ENCODE measurements at places on chromosomes 5 and 9.

GRCh38 chr9:72564479-72565281, 43.3 kb downstream of the TMC1 start:
- no peak for DNase-seq

GRCh38 chr5:31811210-31811609, 172.3 kb downstream of the PDZD2 start:
- DNase-seq: no peak

DNA sequence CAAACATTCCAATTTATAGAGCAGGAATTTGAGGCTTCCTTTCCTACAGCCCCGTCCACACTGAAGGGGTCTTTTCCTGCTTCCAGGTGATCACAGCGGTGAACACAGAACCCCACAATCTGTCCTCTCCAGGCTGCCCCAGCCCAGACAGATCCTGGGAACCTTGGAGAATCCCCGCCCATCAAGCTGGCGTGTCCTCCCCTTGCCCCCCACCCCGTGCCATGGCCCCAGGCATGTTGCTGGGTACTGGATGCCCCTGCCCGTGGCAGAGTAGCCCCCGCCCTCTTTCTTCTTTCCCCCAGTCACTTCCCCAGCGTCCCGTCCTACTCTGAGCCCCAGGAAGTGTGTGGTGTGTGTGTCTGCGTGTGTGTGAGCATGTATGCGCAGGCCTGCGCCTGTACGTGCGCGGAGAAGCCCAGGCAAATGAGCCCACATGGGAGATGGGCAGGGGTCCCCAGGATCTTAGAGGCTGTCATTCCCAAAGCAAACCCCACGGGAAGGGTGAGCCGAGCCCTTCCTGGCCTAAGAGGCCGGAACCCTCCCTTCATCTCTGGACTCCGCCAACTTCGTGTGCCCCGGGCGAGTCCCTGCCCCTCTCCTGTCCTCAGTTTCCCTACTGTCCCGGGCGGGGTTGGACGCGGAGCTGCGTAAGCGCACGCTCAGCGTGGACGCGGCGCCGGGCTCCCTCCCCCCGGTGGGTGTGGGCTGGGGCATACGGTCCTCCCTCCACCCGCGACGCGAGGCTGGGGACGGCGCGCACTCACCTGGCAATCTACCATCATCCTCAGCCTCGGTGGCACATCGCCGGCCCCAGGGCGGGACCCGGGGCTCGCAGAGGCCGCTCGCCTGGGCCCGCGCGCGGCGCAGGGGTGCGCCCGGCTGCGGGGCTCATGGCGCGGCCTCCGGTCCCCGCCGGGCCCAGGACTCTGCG, 15.2 kb downstream of the GBGT1 start:
- DNase-seq: no peak

- no peak for DNase-seq
Observed at GRCh38 chr5:142007237-142007544, 5.6 kb downstream of the GNPDA1 start.

DNA sequence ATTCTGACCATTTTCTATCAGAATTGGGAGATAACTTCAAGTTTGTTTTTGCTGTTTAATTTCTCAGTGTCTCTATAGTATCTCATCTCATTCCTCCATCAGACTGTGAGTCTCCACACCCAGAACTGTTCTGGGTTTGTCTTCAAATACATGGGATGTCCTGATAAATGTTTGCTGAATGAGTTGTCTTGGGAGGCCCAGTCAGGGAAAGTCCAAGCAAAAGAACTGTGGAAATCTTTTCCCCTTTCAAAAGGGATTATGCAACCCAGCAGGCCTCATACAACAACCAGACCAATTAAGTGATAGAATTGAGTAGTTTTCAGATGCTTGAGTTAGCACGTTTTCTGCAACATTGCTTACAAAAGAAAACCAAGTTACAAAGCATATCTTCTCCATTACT, 324.4 kb downstream of the BRINP1 start:
- no peak for DNase-seq

- DNase-seq: no peak
Observed at GRCh38 chr5:100779669-100780375, 123.3 kb downstream of the ST8SIA4 start.

GRCh38 chr5:36422952-36423351, 121.2 kb upstream of the RANBP3L start:
- no peak for DNase-seq

GRCh38 chr5:90014420-90014819, 395.1 kb downstream of the CETN3 start:
- DNase-seq: no peak

- DNase-seq: no peak
Observed at GRCh38 chr5:40220260-40220659, 459.5 kb upstream of the PTGER4 start.

DNA sequence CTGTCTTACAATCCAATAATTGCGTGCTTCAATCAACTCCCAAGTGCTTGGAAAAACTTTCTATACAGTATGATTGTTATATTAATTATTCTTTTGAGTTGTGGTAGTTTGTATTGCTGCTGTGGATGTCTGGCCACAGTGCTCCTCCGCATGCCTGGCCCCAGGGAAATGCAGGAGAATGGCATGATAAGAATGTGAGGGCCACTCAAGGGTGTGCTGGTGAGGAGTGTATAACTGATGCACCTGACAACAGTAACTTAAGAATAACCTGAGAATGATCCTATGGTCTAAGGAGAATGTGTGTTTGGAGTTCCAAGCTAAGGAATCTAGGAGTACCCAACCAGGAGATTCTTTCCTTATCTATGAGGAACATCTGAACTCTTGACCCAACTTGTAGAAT, 152.9 kb upstream of the APC start:
- DNase-seq: no peak

- no peak for DNase-seq
Observed at GRCh38 chr5:73822989-73823339, 197.0 kb downstream of the ARHGEF28 start.

GRCh38 chr5:33688066-33688465, 203.7 kb downstream of the ADAMTS12 start:
- no peak for DNase-seq

DNA sequence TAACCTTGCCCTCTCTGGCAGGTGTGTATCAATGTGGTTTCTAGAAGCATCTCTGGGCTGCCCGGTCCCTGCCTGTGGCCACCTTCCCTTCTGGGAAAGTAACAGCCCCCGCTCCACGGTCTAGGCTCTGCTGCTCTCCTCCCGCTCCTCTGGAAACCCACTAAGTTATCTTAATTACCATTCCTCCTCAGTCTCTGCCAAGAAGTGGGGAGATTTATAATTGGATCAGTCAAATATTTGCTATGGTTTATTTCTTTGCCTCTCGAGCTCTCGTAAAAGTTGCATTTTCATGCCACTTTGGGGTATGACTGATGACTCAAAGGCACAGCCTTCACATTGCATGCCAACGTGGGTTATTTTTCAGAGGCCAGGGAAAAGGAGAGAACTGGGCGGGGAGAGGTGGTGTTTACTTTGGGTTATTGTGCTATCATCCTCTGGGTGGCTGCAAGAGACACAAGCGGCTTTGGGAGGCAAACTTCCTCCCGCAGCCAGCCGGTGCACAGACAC, 205.3 kb upstream of the WWC1 start:
- no peak for DNase-seq

GRCh38 chr5:139949710-139950109, 93.4 kb downstream of the NRG2 start:
- DNase-seq: no peak

GRCh38 chr5:59543821-59544442, 349.6 kb downstream of the PDE4D start:
- no peak for DNase-seq

- no peak for DNase-seq
Observed at GRCh38 chr9:100674419-100675122, 96.7 kb downstream of the CAVIN4 start.

GRCh38 chr9:134496413-134497282, 145.0 kb upstream of the COL5A1 start:
- no peak for DNase-seq

GRCh38 chr9:116162241-116162781, 8.7 kb downstream of the PAPPA start:
- DNase-seq: no peak

DNA sequence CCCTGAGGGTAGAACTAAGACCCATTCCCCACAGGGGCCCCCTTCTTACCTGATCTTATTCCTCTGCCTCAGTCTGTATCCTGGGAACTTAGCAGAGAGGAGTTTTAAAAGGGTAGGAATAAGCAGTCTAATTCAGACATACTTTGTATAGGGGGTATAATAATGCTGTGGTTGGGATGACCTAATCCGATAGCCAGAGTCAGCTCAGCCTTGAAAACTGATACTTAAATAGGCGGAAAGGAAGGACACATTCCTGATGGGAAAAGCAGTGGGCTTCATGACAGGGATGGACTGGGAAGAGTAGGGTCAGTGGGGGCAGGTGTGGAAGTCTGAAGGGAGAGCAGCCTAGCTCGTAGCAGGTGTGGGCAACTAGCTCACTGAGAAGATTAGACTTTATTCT, 52.2 kb upstream of the TESK1 start:
- DNase-seq: no peak

DNA sequence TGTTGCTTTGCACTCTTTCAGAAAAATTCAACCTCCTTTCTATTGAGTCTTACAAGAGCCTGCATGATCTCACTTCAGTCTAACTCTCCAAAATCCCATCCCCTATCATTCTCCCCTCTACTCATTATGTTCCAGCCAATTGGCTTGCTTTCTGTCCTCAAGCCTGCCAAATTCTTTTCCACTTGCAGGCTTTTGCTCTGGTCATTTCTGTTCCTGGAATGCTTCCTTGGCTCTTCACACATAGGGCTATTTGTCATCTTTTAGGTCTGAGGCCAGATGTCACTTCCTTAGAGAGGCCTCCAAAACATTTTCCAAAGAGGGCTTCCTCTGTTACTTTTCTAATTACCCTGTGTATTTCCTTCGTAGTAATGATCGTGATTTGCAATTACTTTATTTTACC, 11.8 kb upstream of the CHD1 start:
- DNase-seq: no peak

DNA sequence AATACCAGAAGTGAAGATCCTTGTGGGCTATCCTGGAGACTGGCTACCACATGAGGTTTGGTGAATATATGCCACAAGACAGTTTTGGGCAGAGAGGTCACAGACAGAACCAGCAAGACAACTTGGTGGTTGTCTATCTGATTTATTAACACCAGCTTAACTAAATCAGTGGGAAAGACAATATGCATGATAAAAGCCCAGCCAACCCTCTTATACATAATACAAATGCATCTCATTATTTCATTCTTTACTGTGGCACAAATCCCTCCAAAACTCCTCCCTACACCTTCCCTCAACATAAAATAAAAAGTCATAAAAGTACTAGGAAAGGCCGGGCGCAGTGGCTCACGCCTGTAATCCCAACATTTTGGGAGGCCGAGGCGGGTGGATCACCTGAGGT, 8.1 kb downstream of the HINT1 start:
- DNase-seq: no peak

DNA sequence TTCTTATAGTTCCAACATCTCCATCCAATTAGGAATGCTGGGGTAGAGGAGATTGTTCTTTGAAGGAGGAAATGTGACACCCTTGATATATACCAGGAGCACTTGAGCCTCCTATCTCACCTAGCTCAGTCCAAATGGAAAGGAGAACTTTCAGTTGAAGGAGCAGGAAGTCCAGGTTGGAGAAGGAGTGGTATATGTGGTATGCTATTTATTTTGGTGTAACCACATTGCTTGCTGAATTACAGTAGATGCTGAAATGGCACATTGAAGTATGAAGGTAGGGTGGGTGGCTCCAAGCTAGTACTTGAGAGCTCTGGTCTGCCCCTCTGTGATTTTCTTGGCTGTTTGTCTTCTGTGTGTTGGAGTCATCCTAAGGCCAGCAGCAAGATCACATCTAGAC, 6.1 kb downstream of the CSNK1G3 start:
- DNase-seq: no peak

- DNase-seq: no peak
Observed at GRCh38 chr5:34015120-34015822, 7.4 kb upstream of the AMACR start.

All from activated naive CD4-positive, alpha-beta T cell (primary cell).